ENCODE measurements at places on chromosomes 13 and 19.

GRCh38 chr13:37602733-37603381, 4.3 kb upstream of the POSTN start:
- DNase-seq, result no peak

DNA sequence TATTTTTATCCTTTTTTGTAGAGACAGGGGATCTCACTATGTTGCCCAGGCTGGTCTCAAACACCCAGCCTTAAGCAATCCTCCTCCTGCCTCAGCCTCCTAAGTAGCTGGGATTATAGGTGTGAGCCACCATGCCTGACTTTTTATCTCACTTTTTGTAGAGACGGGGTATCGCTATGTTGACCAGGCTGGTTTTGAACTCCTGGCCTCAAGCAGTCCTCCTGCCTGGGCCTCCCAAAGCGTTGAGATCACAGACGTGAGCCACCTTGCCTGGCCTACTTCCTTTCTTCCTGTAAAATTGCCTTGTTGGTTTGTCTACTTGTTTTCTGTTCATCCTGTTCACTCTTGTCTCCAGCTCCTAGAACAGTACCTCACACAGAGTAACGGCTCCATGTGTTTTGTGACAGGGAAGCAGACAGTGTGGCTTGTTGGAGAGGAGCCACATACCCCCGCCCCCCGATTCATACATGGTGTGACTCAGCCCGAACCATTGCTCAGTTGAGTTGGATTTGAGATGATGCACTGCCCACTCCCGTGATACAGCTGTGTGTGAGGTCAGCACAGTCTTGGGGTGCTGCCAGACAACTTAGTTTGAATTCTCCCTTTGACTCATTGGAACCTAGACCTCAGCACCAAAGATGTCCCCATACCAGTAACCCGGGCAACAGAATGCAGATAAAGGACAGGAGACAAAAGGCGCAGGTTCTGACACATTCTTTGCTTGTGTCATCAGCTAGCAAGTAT, 34.2 kb downstream of the GPR42 start:
- DNase-seq, result peak; percentile 84

DNA sequence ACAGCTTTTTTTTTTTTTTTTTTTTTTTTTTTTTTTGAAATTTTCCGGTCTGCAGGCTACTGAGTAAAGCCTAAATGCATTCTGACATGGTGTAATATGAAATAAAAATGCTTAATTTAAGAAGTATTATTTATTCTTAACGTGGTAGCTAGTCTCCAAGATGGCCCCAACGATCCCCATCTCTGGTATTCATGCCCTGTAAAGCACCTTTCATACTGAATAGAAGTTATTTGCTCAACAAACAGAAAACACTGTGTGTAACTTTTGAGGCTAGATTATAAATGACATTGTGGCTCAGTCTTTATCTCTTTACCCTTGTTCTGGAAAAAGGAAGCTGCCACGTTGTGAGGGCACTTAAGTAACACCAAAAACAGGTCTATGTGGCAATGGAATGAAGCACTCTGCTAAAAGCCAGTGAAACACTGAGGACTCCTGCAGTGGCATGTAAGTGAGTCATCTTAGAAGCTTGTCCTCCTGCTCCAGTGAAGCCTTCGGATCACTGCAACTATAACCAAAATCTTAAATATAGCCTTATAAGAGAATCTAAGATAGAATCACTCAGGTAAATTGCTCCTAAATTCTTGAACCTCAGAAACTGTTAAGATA, 128.7 kb downstream of the UGGT2 start:
- no peak for DNase-seq

DNA sequence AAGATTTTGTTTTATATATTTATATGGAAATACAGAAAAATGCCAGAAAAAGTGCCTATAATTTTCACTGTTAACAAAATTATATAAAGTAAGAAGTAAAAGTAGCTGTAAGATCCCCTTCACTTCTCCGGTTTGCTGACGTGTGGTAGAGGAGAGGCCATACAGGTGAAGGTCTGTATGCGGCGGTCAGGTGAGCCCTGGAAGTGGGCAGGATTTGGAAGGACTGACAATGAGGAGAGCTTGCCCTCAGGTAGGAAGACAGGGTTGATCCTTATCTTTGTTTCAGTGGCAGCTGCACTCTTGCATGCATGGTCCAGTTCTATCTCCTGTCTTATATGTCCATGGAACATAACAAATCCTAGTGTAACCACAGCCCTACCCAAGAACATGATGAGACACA, 16.9 kb upstream of the TFDP1 start:
- DNase-seq, result no peak

GRCh38 chr13:32731074-32731473, 144.8 kb downstream of the PDS5B start:
- DNase-seq, result no peak

DNA sequence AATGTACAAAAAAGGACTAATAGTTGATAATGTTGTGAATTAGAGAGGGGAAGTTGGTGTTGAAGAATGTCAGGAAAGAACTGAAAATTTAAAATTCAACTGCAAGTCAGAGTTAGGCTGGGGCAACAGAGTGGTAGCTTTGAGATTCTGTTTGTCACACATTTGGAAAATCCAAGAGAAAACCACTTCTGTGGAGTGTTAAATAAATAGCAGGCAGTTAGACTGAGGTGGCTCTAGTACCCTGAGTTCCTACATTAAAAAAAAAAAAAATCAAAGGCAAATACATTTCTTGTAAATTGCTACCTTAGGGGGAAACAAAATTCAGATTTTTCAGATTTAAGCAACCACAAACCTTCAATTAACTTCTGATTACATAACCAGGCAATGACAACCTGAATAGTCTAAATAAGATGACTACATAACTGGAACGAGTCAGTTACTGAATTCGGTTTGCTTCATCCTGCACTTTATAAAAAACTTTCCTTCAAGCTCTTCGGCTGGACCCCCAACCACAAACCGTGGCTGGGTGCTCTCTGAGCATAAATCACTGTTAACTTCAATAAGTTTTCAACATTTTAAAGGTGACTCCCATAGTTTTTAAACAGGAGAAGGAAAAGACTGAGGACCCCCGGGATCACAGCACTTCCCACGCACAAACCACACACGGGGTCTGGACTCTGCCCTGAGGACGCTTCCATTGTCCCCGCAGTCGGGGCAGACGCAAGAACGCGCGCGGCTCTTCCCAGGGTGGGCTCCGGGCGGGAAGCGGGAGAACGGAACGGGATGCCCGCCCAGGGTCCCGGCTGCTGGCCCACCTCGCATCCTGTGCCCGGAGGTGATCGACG, 725 bp downstream of the ZNF682 start:
- no peak for DNase-seq

- DNase-seq, result no peak
These were observed 56.2 kb upstream of the RFC3 start for GRCh38 chr13:33761740-33762139.

DNA sequence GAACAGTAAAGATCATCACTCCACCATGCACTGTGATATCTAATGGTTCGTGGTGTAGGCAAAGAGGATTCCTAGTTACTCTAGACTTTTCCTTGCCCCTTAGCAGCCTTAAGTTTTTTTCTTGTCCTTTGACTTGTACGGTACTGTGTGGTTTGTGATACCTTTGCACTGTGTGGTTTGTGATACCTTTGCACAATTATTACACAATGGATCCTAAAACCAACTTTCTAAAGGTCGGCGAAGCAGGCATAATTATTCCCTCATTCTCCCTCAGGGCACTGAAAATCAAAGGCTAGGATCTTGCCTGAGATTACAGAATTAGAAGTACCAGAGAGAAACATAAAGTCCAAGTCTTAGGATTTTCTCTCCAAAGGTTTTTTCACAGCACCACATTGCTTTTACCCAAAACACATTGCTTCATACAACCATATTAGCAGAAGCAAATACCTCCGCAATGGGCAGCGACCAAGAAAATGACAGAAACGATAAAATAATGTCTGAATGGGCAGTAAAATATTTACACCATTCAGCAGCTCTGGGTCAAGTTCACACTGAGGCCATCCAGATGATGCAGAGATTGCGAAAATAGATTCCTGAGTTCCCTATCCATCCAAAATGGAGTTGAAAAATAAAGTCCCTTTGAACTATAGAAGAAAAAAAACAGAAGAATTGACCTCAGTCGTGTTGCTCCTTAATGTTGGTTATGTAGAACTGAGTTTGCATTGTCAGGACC, 106.4 kb downstream of the FGF14 start:
- no peak for DNase-seq

GRCh38 chr13:49527123-49527522, 31.4 kb downstream of the PHF11 start:
- no peak for DNase-seq

- no peak for DNase-seq
These were observed 52.4 kb upstream of the HTR2A start for GRCh38 chr13:46949211-46949610.

DNA sequence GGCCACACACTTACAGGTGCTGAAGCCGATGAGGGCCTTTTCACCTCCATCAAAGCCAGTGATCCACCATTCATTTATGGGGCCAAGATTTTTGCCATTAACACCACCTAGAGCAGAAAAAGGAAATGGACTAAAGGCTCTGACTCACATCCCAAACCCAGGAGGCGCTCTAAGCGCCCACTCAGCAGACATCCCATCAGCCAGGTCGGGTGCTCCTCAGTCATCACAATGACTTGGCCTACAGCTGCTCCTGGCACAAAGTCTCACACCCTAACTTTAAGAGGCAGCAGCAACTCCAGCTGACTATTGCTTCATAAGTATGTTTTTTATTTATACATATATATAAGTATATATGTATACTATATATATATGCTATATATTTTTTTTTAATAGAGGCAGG, 36.1 kb upstream of the EIF3G start:
- DNase-seq, result no peak

- DNase-seq, result no peak
These were observed 284.8 kb upstream of the SOX21 start for GRCh38 chr13:94997126-94997525.

DNA sequence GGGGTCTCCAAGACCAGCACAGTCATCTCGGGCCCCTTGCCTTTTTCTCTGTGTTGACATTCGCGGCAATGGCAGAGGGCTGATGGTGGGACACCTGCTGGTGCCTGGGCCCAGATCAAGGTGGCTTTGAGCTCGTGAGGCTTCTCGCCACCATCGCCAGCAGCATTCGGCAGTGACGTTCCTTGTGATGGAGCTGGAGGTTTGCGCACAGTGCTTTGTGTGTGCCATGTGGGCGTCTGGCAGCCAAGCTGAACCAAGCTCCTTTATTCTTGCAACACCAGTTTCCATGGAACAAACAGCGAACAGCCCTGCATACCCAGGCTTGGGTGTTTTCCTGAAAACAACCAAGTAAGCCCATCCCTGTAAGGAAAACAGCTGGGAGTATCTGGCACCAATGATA, 9.1 kb upstream of the TMEM255B start:
- DNase-seq, result no peak

- DNase-seq, result no peak
These were observed 131.4 kb downstream of the TNFRSF19 start for GRCh38 chr13:23701636-23702035.

- no peak for DNase-seq
These were observed 169.2 kb upstream of the IRS2 start for GRCh38 chr13:109955598-109955997.

- no peak for DNase-seq
These were observed 131.5 kb upstream of the SPACA7 start for GRCh38 chr13:112244495-112245177.

DNA sequence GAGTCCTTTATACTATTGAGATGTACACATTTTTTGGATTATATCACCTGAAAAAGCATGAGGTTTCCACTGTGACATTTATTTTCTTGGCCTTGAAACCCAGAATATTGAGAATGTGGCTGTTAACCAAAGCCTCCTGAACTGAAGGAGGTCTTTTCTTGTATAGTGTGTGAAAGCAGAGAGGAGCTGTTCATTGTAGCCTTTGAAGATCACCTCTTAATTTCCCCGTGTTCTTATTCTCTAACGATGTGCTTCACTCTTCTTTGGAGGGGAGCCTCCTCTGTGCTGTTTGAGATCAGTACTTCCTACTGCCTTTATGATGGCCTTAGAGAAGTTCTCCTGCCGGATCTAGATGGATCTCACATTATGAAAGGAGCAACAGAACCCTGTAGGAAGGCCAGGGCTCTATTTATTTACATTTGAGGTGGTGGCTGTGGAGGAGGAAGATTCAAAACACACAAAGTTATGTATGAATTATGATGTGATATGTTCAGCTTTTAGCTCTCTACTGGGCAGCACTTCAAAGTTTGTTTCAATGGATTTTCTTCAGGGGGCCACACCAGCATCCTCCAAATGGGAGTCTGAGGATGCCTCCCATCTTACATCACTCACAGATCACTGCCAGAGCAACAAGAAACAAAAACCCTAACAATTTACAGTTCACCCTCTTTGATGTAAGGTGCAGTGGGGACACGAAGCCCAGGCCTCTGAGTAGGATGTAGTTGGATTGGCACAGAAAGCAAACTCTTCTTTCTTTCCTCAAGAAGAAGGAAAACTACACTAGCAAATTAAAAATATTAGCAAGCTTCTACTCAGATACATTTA, 322.3 kb downstream of the DLEU7 start:
- no peak for DNase-seq

- peak; percentile 86 for DNase-seq
These were observed 138.9 kb upstream of the RFC3 start for GRCh38 chr13:33678906-33679657.

DNA sequence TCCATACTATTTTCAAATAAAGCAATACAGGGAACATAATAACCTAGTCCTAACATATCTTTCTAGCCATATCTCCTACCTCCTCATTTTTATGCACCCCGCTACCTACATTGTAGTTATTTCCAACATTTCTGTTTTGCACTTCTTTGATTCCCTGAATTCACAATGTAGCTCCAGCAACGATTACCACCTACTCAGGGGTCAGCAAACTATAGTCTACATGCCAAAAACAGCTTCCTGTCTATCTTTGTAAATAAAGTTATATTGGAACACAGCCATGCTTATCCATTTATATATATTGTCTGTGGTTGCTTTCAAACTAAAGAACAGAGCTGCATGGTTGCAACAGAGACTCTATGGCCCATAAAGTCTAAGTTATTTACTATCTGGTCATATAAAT, 16.7 kb downstream of the MYCBP2 start:
- DNase-seq, result no peak

GRCh38 chr13:99559560-99559959, 58.3 kb downstream of the TM9SF2 start:
- no peak for DNase-seq

DNA sequence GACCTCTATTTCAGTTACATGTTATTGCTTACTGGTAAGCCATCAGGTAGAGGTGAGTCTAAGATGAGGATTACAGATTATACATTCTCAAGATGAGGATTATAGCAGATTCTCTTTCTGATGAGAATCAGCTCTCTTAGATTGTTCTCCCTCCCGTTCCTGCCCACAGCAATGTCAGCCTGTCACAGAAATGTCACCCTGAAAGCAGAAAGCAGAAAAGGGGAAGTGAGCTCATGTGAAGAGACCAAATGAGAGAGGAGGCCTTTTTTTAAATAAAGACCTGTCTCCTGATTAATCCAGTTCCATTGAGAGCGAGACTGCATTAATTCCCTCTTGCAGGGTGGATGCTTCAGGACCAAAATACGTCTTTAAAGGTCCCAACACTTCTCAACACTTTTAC, 445.6 kb downstream of the KCTD12 start:
- DNase-seq, result no peak

Data from T-helper 2 cell treated with Interferon-gamma antibody and Interleukin-4, amounts not matched to agents 5 μg/mL and 100 μg/mL, for 36 hours (primary cell).